Stimulated activated CD4-positive, alpha-beta T cell treated with anti-CD3 and anti-CD28 coated beads, Interleukin-4, amount 100 ng/mL, for 4 hours (primary cell): ENCODE measurements at places on chromosomes 4 and X.

DNA sequence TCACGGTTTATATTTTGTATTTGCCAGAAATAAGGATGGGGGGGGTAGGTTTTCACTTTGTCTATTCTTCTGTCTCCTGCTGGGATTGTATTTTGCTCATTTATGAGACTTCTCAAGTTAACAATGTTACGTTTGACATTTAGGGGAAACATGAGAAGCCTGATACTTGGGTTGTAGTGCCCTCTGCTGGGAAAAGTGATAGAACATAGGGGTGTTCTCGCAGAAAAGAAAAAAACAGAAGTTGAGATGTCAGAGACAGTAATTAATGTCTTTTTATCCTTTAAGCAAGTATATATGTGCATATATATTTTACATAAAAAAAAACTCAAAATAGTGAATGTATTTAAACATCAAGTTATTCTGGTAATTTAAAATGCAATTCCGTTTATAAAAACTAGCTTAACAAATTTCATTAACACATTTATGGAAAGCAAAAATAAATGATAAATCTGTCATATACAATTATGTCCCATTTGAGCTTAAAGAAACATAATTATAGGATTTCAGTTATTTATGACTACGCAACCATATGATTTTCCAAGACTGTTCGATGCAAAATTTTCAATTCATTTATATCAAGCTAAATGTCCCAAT is 46.0 kb upstream of the TMPRSS11F start:
- DNase-seq, result no peak

DNA sequence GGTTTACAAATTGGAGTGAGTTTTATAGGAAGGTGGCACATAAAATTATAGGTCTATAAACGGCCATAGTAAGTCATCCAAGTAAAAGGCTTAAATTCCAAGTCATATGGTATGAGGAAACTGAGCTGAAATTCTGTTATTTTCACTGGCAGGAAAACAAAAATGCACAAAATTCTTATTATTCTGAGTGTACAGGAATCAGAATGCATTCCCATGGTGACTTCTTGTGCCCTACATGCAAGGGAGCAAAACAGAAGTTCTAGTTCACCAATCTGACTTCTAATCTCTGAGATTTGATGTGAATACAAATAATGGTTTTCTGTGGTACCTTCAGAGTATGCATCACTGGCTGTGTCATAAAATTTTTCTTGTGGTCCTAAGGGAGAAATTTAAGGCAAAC is 102.9 kb downstream of the CLCN4 start:
- no peak for DNase-seq

- DNase-seq, result no peak
These were observed 2.9 kb downstream of the GRIA2 start for GRCh38 chr4:157223456-157223855.

GRCh38 chr4:111775556-111776297 is 369.5 kb upstream of the FAM241A start:
- no peak for DNase-seq

DNA sequence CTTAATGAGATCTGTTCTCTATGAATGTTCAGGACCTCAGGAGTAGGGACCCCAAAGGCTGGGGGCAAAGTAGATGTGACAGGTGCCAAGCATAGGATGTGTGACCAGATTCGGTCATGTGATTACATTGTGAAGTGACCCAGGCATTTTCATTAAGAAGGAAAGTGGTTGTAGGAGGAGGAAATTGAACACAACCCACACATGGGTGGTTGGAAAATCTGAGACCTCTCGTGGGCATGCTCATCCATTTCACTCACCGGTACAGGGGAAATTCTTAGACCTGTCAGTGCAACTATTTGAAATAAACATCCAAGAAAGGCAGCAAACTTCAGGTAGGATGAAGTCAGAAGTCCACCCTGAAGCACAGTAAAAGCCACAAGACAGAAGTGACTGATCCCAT is 43.5 kb upstream of the CD99 start:
- peak; percentile 19 for DNase-seq
